ENCODE measurements at places on chromosomes 4 and X.

- DNase-seq: no peak
Observed at GRCh38 chr4:13212936-13213335, 271.2 kb downstream of the RAB28 start.

- DNase-seq: no peak
Observed at GRCh38 chr4:102693262-102693850, 67.4 kb downstream of the MANBA start.

GRCh38 chrX:123884809-123885408, 25.1 kb downstream of the XIAP start:
- no peak for DNase-seq

GRCh38 chr4:16329125-16329796, 103.0 kb upstream of the TAPT1 start:
- DNase-seq: no peak

DNA sequence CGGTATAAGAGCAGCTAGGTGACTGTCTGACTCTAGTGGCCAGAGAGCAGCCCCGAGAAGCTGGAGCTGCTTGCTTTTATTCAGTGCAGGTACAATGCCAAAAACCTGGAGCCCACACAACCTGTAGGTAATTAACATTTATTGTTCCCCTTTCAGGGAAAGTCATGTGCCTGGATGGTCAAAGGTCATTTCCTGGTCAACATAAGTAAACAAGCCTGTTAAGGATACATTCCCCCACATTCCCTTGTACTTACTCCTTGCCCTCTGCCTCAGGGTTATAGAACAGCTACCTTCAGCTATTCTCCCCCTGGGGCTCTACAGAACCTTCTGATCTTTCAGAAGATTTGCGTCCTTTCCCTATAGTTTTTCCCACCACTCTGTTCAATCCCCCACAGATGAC, 253.4 kb downstream of the TMA16 start:
- no peak for DNase-seq

DNA sequence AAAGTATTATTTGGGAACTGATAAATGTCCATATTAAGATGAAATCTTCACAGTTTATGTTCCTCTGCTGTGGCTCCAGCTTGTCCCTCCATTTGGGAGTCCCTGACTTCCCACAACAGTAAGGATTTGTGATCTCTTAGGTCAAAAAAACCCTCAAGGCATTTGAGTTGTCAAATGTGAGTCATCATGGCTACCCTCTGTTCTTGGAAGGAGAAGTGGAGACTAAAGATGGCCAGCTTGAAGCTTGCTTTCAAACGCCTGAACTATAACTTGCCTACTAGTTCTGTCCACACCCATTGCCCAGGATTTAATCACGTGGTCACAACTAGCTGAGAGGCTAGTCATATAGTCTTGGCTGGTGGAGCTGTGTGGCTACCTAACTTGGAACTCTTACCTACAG, 107.8 kb downstream of the CCNG2 start:
- DNase-seq: no peak

DNA sequence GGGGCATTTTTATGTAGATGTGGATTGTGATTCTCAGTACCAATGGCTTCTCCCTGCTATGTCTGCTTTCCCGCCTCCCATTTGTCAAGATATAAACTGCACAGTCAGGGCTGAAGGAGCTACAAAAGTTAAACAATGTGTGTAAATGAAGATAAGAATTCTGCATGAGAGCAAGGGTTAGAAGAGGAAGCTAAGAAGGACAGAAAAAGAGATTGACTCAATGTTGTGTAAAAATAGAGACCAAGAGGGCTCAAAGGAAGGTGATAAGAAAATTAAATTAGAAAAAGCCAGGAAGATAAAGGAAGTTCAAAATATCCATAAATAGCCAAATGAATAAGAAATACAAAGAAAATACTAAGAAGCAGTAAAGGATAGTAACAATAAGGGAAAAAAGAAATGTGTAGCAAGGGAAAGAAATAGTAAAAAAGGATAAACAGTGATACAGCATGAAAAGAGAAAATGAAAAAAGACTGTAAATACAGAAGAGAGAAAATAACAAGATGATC, 82.5 kb downstream of the AMELX start:
- DNase-seq: no peak

DNA sequence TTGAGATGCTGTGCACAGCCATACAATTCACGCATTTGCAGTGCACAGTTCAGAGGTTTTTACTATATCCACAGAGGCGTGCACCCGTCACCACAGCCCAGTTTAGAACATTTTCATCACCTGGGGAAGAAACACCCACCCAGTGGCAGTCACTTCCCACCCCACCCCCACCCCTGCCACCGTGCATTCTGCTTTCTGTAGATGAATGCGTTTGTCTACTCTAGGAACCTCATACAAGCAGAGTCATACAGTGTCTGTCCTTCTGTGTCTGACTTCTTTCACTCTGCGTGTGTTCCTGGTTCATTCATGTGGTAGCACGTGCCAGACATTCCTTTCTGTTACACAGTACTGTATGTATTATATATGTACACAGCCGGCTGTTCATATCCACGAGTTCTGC, 122.8 kb downstream of the TBL1X start:
- DNase-seq: no peak

- DNase-seq: no peak
Observed at GRCh38 chr4:40702137-40702799, 47.5 kb upstream of the NSUN7 start.

GRCh38 chrX:70338290-70338689, 48.4 kb downstream of the KIF4A start:
- DNase-seq: no peak

Measured in activated T-cell treated with anti-CD3 and anti-CD28 coated beads, Interleukin-2, amount 50 U/mL, for 48 hours (primary cell).